ENCODE measurements at places on chromosomes 5 and 9. TPM values are rescaled to one million over a fixed set of nuclear protein-coding genes. Genes with fewer than 3 reads are reported as not detected.

ORM2 gene
- total RNA-seq: not detected

IL5 gene
- 113 TPM for total RNA-seq

TPPP gene
- total RNA-seq: 0.11 TPM

IFNE gene
- total RNA-seq: not detected

ARHGEF37 gene
- total RNA-seq: 1.6 TPM

PAIP1 gene
- total RNA-seq: 58.0 TPM

WWC1 gene
- total RNA-seq: 0.09 TPM

MLANA gene
- not detected for total RNA-seq

COL15A1 gene
- total RNA-seq: not detected

DNA sequence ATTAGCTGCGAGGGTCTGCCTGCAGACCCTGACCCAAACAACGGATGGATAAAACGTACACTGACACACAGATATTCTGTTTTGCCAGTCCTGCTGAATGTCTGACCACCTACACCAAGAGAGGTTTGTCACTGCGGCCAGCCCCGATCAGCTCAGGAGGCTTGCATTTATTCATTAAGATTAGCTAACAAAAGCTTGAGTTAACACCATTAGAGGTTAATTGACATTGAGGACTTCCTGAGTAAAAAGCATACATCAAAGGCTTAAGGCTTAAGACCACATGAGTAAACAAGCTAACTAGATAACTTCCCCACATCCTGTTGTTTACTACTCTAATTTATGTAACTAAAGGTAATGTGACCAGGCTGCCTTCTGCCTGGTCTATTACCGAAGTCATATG lies 198.1 kb upstream of the TRPC7 start:
- no peaks in the 10 kb centered on the region for H3K36me3 ChIP-seq
- no peaks in the 10 kb centered on the region for H3K4me1 ChIP-seq
- no peak overlapping the region for H3K27ac ChIP-seq
- no peak overlapping the region for H3K4me3 ChIP-seq
- DNase-seq: no peak

DNA sequence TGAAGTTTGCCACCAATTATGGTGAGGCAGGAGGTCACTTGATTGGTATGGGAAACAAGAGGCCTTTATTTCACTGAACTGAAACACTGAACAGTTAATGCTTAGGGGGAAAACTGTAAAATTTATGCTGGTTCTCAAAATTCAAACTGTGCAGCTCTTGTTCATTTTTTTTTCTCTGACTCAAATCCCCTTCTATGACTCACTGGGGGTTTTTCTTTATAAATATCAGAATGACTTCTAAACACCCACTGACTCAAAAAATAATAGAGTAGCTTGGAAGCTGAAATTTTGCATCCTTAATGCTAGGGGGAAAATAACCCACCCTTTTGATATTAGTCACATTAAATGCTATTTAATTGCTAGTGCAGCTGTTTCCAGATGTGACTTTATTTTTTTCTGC lies 24.1 kb upstream of the OTP start:
- H3K27me3 ChIP-seq: peaks cover 9% of the 10 kb centered on the region
- H3K27ac ChIP-seq: no peak overlapping the region
- no peaks in the 10 kb centered on the region for H3K36me3 ChIP-seq
- no peak for DNase-seq
- no peak overlapping the region for H3K4me3 ChIP-seq
- H3K4me1 ChIP-seq: peaks cover 10% of the 10 kb centered on the region

DNA sequence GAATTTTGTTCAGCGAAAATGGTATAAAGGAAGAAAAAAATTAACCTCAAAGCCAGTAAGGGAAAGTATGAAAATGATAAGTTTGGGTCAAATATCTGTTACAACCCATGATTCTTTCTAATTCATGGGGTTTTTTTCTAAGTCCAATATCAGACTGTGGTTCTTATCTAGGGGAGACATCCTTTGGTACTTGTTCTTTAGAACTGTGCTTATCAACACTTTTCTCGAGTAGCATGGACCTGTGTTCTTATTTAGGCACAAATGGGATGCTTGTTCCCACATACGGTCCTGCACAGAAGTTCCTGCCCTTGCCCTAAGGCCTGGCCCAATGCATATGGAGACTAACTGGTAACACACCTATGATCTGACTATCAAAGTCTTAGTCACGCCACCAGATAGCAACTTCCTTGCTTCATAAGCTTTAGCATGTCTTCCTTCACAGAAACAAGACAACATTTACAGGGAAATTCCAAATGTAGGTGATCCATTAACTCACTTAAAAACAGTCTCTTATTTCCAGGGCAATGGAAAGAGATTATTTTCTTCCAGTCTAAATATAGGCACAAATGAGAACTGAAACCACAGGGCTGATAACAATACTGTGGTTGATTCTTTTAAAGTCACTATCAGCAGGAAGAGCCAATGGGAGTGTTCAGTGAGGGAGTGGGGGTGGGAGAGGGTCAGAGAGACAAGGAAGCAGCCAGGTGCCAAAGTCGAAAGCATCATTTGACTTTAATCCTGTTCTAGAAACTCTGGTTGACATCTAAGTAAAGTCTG lies 268.8 kb upstream of the ANKRD55 start:
- H3K27me3 ChIP-seq: no peaks in the 10 kb centered on the region
- H3K4me3 ChIP-seq: peak overlapping the region; percentile 42
- peak overlapping the region; percentile 75 for H3K27ac ChIP-seq
- no peak for DNase-seq
- no peaks in the 10 kb centered on the region for H3K36me3 ChIP-seq

DNA sequence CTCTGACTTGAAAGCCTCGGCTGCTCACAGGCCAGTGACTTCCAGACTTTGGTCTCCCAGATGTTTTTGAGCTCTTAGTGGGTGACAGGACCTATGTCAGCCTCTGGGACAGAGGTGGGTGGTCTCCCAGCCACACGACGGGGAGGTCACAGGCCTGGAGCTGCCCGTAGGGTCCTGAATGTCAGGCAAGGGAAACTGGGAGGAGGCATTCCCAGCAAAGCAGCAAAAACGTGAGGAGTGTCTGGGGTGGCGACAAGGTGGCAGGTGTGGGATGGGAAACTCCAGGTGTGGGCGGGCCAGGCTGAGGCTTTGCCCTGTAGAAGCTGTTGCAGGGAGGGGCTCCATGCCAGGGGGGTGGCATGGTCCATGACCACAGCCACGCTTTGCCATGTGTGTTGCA lies 110.5 kb downstream of the CACNA1B start:
- no peak overlapping the region for H3K4me3 ChIP-seq
- no peaks in the 10 kb centered on the region for H3K36me3 ChIP-seq
- peaks cover 2% of the 10 kb centered on the region for H3K27me3 ChIP-seq
- no peak overlapping the region for H3K27ac ChIP-seq

- peak overlapping the region; percentile 45 for H3K4me3 ChIP-seq
- H3K4me1 ChIP-seq: peaks cover 50% of the 10 kb centered on the region
- DNase-seq: no peak
- H3K36me3 ChIP-seq: peaks cover 10% of the 10 kb centered on the region
These were observed 4.3 kb downstream of the RASGRF2 start for GRCh38 chr5:80964491-80964890.

- no peak for DNase-seq
- H3K27ac ChIP-seq: no peak overlapping the region
- H3K4me1 ChIP-seq: peaks cover 78% of the 10 kb centered on the region
These were observed 44.5 kb downstream of the SEMA4D start for GRCh38 chr9:89453452-89453851.

GRCh38 chr5:145520335-145520734 lies 314.8 kb downstream of the PRELID2 start:
- H3K36me3 ChIP-seq: no peaks in the 10 kb centered on the region
- H3K4me1 ChIP-seq: no peaks in the 10 kb centered on the region
- H3K27ac ChIP-seq: no peak overlapping the region
- no peak for DNase-seq
- H3K27me3 ChIP-seq: no peaks in the 10 kb centered on the region

DNA sequence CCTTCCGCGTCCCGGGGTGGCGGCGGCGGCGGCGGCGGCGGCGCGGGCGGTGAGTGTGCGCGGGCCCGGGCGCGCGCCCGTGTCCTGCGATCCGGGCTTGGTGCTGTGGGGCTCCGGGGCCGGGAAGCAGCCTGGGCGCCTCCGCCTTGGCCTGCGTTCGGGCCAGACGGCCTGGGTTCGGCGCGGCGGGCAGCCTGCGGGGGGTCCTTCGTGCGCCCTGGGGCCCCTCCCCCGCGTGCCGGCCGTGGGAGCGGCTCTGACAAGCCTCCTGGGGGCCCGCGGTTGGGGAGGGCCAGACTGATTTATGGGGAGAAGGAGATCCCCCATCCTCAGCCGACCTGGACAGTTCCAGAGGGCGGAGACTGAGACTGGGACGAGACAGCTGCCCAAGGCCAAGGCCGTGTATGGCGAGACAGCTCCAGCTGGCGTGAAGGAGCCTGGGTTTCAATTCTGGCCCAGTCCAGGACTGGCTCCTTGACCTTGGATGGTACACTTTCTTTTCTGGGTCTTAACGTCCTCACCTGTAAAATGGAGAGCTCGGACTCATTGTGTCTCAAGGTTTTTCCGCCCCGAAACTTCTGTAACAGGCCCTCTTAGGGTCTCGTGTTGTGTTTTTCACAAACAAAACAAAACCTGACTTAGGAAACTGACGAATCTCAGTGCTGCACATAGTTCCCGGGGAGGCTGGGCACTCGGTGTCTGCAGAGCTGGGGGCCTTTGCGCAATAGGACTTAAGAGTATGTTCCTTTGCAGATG lies 603 bp downstream of the TMEM268 start:
- peak; percentile 14 for DNase-seq
- peaks cover 17% of the 10 kb centered on the region for H3K36me3 ChIP-seq
- H3K27ac ChIP-seq: peak overlapping the region; percentile 86

DNA sequence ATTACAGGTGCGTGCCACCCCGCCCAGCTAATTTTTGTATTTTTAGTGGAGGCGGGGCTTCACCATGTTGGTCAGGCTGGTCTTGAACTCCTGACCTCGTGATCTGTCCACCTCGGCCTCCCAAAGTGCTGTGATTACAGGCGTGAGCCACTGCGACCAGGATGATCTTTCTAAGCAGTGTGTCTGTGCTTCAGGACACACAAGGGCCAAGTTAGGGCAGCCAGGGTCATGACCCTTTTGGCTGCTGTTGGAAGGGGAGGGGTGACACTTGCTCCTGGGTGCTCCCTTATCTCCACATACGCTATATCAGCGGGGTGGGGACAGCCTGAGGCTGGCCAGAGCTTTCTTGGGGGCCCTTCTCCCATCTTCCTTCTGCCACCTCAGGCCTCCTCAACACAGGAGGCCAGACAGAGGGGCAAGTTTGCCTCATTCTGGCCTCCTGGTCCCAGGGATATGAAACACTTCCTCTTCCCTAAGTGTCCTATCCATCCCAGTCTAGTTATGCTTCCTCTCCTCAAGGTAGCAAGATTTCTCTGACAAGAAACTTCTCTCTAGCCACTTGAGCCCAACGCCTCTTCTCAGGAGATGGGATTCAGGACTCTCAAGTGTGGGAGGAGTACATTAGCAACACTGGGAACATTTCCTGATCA lies 1.9 kb upstream of the ZNF79 start:
- H3K4me1 ChIP-seq: peaks cover 26% of the 10 kb centered on the region
- peaks cover 19% of the 10 kb centered on the region for H3K36me3 ChIP-seq
- H3K27me3 ChIP-seq: no peaks in the 10 kb centered on the region
- no peak for DNase-seq

DNA sequence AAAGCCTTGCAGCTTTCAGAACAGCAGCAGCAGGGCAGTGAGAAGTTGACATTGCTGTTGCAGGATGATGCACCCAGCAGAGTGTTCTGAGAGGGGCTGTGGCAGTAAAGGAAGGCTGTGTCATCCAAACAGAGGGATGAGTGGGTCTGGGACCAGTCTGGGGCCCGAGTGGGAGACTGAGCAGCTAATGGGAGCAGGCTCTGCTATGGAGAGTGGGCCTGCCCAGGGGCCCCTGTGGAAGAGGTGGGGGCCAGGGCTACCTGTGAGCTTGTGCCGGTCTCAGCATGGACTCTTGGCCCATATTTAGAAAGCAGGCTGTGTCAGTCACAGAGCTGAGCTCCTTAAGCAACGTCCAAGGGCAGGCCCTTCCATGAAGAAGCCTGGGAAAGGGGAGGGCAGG lies 26.0 kb upstream of the PITX1 start:
- no peaks in the 10 kb centered on the region for H3K36me3 ChIP-seq
- H3K27ac ChIP-seq: no peak overlapping the region
- no peak overlapping the region for H3K4me3 ChIP-seq
- H3K27me3 ChIP-seq: peaks cover 17% of the 10 kb centered on the region
- H3K4me1 ChIP-seq: no peaks in the 10 kb centered on the region

- peaks cover 44% of the 10 kb centered on the region for H3K4me1 ChIP-seq
- peak overlapping the region; percentile 85 for H3K27ac ChIP-seq
- H3K27me3 ChIP-seq: no peaks in the 10 kb centered on the region
- no peak for DNase-seq
- peaks cover 34% of the 10 kb centered on the region for H3K36me3 ChIP-seq
These were observed 47.4 kb downstream of the P4HA2 start for GRCh38 chr5:132180134-132180745.

DNA sequence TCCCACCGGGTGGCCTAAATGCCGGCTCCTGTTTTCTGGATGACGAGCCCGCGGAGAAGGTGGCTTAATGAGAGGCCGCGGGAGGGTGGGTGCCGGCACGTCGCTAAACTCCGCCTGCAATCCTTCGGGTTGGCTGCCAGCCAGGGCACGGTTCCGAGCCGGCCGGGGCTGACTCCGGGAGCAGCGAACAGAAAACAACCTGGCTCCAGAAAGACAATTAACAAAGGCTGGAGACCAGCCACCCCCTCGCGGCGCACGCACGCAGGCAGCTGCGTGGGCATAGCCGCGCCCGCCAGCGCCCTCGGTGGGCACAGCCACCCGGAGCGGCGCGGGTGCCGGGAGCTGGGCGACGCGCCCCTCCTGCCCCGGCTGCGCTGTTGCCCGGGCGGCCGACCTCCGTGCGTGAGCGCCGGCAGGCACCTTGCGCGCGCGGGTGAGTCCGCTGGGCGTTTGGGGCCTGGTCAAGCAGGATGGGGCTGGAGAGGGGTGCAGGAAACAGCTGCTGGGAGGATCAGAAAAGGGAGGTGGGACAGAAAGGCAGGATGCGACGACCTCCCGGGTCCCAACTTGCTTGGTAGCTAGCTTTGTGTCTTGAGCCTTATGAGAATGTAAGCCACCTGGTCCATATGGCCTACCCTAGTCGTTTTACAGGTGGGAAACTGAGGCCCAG lies at the start of gene ARHGEF37:
Gene ARHGEF37 (plus strand): TSS at position 307 of the 670 bp plus-strand sequence. CDS start 16,272 bp downstream, outside the sequence.
- peak within 1 kb of the TSS; percentile 71 for H3K4me3 ChIP-seq
- H3K27me3 ChIP-seq: no peaks in the 10 kb centered on the region
- peak within 1 kb of the TSS; percentile 22 for H3K27ac ChIP-seq
- H3K36me3 ChIP-seq: no peaks in the 10 kb centered on the region
- DNase-seq: peak; percentile 11
- peaks cover 16% of the 10 kb centered on the region for H3K4me1 ChIP-seq

- no peaks in the 10 kb centered on the region for H3K27me3 ChIP-seq
- H3K36me3 ChIP-seq: no peaks in the 10 kb centered on the region
- no peak overlapping the region for H3K27ac ChIP-seq
- no peak overlapping the region for H3K4me3 ChIP-seq
These were observed 412.2 kb upstream of the CDH9 start for GRCh38 chr5:27450607-27451006.

GRCh38 chr5:173645437-173645807 lies 29.0 kb upstream of the BOD1 start:
- H3K4me1 ChIP-seq: no peaks in the 10 kb centered on the region
- H3K4me3 ChIP-seq: no peak overlapping the region
- H3K36me3 ChIP-seq: no peaks in the 10 kb centered on the region
- DNase-seq: no peak
- H3K27ac ChIP-seq: no peak overlapping the region

GRCh38 chr9:35606138-35606504 lies 1.1 kb downstream of the TESK1 start:
- H3K27ac ChIP-seq: peak overlapping the region; percentile 12
- no peak for DNase-seq
- H3K27me3 ChIP-seq: no peaks in the 10 kb centered on the region
- peaks cover 32% of the 10 kb centered on the region for H3K4me1 ChIP-seq
- peak overlapping the region; percentile 79 for H3K4me3 ChIP-seq
